ENCODE measurements at places on chromosomes 5 and 9.

DNA sequence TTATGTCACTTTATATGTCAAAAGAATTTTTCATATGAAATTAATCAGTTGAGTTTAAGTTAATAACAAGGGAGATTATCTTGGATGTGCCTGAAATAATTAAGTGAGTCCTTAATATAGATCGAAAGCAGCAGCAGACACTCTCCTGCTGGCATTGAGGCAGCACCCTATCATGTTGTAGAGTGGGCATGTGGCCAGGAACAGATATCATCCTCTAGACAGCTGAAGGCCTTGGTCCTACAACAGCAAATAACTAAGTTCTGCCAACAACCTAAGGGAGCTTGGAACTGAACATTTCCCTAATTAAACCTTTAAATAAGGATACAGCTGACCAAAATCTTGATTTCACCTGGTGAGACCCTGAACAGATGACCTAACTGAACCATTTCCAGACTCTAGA, 25.8 kb upstream of the UGT3A1 start:
- no peak for DNase-seq

GRCh38 chr9:115015018-115015635, 84.7 kb upstream of the TNFSF8 start:
- no peak for DNase-seq

- DNase-seq = no peak
These were observed 743.9 kb upstream of the SEMA6A start for GRCh38 chr5:117318528-117318927.

DNA sequence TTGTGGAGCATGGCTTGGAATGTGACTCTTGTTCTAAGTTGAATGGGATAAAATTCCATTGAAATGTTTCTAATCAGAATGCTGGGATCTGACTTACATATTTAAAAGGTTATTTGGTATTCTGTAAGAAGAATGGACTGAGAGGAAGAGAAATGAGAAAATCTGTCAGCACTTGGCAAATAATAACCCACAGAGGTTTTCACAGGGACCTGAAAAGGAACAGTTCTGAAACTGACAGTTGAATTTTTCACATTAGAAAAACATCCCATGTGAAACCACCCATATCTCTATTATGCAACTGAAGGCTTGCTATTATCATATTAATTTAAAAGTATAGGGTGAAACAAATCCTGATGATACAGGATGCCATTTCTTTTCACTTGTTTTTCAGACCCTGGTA, 302.7 kb downstream of the EPB41L4A start:
- DNase-seq = no peak

Measured in NCI-H2107 (cell line).